ENCODE measurements at places on chromosomes 12 and 14. TPM values are rescaled to one million over a fixed set of nuclear protein-coding genes. Genes with fewer than 3 reads are reported as not detected.

- no peaks in the 10 kb centered on the region for H3K27me3 ChIP-seq
- no peak overlapping the region for H3K27ac ChIP-seq
- no peak overlapping the region for H3K4me3 ChIP-seq
- H3K36me3 ChIP-seq: no peaks in the 10 kb centered on the region
- no peak for DNase-seq
Measured at GRCh38 chr14:52219488-52220084, 47.9 kb upstream of the PTGDR start.

DNA sequence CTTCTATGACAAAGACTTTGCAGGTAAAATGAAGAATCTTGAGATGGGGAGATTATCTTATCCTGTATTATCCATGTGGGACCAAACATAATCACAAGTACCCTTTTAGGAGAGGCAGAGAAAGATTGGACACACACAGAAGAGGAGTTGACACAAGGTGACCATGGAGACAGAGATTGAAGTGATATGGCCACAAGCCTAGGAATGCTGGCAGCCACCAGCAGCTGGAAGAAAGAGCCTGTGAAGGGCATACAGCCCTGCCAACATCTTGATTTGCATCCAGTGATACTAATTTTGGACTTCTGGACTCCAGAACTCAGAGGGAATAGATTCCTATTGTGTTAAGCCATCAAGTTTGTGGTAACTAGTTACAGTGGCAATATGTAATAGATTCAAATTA lies 78.1 kb downstream of the RPS29 start:
- no peak for DNase-seq
- no peak overlapping the region for H3K27ac ChIP-seq
- H3K27me3 ChIP-seq: no peaks in the 10 kb centered on the region

- no peaks in the 10 kb centered on the region for H3K36me3 ChIP-seq
- no peak overlapping the region for H3K27ac ChIP-seq
- H3K27me3 ChIP-seq: no peaks in the 10 kb centered on the region
- H3K4me3 ChIP-seq: no peak overlapping the region
- no peak for DNase-seq
Measured at GRCh38 chr12:79764641-79765040, 73.9 kb upstream of the PAWR start.

SIX6 gene
- total RNA-seq: not detected

SLCO1A2 gene
- not detected for total RNA-seq

Data from ascending aorta (tissue), 2 donors.